ENCODE measurements at places on chromosomes 3 and 15.
A peak's percentile ranks its signal among the peaks of the same experiment; 100 is the strongest.

- no peak for DNase-seq
Measured at GRCh38 chr3:197801891-197802778, 11.1 kb downstream of the LRCH3 start.

GRCh38 chr3:151579571-151580270 is 118.9 kb upstream of the IGSF10 start:
- DNase-seq: no peak

DNA sequence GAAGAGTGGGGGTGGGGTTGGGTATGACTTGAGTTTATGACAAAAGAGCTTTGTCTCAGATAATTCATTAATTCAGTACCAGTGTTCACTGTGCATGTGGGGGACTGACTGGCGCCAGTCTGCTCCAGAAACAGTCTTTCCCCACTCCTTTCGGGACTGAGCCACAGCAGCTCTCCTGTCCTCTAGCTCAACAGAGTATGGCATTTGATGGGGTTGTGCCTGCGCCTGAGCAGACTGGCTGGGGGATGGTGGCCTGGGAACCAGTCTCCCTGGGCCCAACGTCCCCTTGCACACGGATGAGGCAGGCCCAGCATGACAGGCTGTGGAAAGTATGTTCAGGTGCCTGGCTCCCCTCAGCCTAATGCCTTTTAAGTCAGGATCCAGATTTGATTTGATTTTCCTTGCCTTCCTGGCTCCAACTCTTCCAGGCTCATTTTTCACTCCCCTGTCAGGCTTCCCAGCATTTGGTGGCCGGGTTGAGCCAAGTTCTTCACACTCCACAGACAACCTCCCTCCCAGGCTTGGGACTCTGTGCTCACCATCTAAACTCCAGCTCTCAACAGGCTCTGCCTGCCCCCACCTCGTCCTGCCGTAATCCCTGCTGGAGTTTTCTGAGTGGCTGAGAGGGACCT is 105.0 kb downstream of the MYLK start:
- DNase-seq: peak; percentile 28

DNA sequence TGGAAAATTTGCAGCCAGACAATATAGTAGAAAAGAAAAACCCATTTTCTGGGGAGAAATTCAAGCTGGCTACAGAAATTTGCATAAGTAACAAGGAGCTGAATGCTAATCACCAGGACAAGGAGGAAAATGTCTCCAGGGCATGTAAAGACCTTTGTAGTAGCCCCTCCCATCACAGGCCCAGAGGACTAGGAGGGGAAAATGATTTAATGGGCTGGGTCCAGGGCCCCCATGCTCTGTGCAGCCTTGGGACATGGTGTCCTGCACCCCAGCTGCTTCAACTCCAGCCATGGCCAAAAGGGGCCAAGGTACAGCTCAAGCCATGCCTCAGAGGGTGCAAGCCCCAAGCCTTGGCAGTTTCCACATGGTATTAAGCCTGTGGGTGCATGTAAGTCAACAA is 197.6 kb upstream of the POU1F1 start:
- DNase-seq: no peak

DNA sequence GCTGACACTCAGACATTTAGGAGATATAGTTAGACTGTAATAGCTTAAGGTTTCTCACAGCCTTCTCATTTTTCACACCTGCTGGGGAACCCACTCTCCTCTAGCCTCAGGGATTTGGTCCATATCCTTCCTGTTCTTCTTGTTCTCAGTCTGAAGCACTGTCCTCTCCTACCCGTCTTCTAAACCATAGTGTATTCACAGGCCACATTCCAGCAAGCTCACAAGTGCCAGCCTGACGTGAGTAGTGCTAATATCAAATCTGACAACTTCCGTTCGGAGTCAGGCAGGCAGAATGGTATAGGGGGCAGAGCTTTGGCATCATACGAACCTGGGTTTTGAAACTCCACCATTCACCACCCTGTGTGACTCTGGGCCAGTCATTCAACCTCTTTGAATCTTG is 6.9 kb upstream of the CA12 start:
- DNase-seq: no peak

DNA sequence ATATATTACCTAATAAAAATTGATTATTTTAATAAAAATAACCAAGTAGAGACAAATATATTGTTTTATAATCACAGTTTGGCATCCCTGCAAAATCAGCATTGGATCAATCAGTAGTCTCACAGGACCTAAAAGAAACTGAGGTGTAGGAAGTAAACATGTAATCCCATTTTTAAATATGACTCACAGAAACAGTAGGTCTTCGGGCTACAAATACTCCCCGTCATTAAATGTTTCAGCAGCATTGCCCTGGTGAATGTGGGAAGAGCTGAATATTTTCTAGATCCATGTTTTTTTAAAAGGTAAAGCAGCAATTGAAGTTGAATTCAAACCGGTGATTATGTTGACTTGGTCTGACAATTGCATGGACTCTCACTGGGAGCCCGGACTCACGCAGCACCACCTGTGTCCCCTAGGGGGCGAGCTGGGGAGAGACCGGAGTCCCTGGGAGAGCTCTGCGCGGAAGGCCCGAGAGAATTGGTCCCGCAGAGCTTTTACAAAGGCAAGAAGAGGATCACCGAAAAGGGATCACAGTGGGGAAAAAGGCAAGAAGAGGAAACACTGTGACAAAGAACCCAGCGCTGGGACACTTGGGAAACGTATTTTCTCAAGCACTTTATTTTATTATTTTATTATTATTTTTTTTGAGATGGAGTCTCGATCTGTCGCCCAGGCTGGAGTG is 17.2 kb upstream of the USP3 start:
- DNase-seq: peak; percentile 90

GRCh38 chr3:172213904-172214303 is 174.5 kb downstream of the FNDC3B start:
- DNase-seq: no peak
